Endodermal cell (in vitro differentiated cells): ENCODE measurements at places on chromosomes 11 and 22. TPM values are rescaled to one million over a fixed set of nuclear protein-coding genes. Genes with fewer than 3 reads are reported as not detected.
A peak's percentile ranks its signal among the peaks of the same experiment; 100 is the strongest.

DNA sequence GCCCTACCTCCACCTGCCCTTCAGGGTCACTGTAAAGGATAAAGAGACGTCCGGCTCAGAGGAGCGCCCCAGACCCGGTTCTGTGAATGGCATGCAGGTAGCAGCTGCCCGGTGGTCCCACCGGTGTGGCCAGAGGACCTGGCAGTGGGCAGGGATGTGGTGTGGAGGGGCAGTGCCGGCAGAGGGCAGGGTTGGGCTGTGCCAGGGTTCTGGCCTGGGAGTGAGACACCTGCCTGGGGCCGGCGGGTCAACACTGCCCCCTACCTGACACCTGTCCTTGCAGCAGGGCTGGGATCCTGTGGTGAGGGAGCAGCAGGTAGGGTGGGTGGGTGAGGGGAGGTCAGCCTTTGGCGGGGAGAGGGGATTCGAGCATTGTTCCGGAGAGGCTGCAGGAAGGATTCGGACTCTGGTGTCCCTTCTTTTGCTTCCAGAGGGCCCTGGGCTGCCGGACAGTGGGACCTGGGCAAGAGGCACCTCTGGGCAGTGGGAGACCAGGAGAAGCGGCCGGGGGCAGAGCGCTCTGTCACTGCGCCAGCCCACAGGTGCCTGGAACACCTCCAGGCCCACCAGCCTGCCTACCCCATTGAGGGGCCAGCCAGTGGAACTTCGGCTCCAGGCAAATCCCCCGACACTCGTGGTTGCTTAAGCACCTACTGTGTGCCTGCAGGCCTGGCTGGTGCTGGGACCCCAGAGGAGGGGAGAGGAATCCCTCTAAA is 1.6 kb upstream of the PHLDA2 start:
- peaks cover 33% of the 10 kb centered on the region for H3K27me3 ChIP-seq
- H3K27ac ChIP-seq, result no peak overlapping the region
- no peaks in the 10 kb centered on the region for H3K4me1 ChIP-seq
- DNase-seq, result peak; percentile 98
- H3K36me3 ChIP-seq, result no peaks in the 10 kb centered on the region

GRCh38 chr11:18696638-18697225 is 1.8 kb upstream of the TMEM86A start:
- H3K36me3 ChIP-seq, result peaks cover 4% of the 10 kb centered on the region
- DNase-seq, result no peak
- H3K27ac ChIP-seq, result no peak overlapping the region
- H3K27me3 ChIP-seq, result peaks cover 9% of the 10 kb centered on the region

DNA sequence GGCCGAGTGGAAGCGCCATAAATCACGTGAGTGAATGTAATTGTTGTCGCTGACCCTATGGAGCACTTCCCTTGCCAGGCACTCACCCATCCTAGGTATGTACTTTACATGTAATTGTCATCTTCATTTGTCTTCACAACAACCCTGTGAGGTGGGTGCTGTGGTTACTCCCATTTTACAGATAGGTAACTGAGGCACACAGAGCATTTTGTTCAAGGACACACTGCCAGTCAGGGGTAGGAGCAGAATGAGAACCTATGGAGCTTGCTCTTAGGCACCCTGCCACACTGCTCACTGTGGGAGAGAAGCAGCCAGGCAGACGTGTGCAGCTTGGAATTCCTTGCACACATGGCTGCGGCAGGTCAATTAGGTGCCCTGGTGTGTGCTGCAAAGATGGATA is 785 bp upstream of the EFCAB6 start:
- H3K4me1 ChIP-seq, result peaks cover 6% of the 10 kb centered on the region
- H3K36me3 ChIP-seq, result no peaks in the 10 kb centered on the region
- no peak overlapping the region for H3K27ac ChIP-seq

GRCh38 chr22:32361257-32361656 is 3.6 kb downstream of the RFPL3 start:
- no peak overlapping the region for H3K4me3 ChIP-seq
- no peak overlapping the region for H3K27ac ChIP-seq
- no peaks in the 10 kb centered on the region for H3K27me3 ChIP-seq
- H3K4me1 ChIP-seq, result no peaks in the 10 kb centered on the region
- no peaks in the 10 kb centered on the region for H3K36me3 ChIP-seq
- DNase-seq, result no peak

- H3K36me3 ChIP-seq, result no peaks in the 10 kb centered on the region
- H3K27me3 ChIP-seq, result peaks cover 12% of the 10 kb centered on the region
- H3K27ac ChIP-seq, result no peak overlapping the region
- peak overlapping the region; percentile 18 for H3K4me3 ChIP-seq
- H3K4me1 ChIP-seq, result peaks cover 8% of the 10 kb centered on the region
- no peak for DNase-seq
Observed at GRCh38 chr11:114049050-114049449, 10.5 kb upstream of the ZBTB16 start.

The TNNT3 gene
- not detected in 3 replicates for total RNA-seq

The BTG4 gene
- not detected in 3 replicates for total RNA-seq

The SCUBE2 gene
- 0.86 to 1.5 TPM (median 1.3 TPM) in 3 replicates for total RNA-seq
